Activated T-cell treated with anti-CD3 and anti-CD28 coated beads for 24 hours (primary cell): ENCODE measurements at places on chromosomes 6 and 20.

- DNase-seq = no peak
These were observed 42.4 kb downstream of the CNBD2 start for GRCh38 chr20:36010825-36011224.

DNA sequence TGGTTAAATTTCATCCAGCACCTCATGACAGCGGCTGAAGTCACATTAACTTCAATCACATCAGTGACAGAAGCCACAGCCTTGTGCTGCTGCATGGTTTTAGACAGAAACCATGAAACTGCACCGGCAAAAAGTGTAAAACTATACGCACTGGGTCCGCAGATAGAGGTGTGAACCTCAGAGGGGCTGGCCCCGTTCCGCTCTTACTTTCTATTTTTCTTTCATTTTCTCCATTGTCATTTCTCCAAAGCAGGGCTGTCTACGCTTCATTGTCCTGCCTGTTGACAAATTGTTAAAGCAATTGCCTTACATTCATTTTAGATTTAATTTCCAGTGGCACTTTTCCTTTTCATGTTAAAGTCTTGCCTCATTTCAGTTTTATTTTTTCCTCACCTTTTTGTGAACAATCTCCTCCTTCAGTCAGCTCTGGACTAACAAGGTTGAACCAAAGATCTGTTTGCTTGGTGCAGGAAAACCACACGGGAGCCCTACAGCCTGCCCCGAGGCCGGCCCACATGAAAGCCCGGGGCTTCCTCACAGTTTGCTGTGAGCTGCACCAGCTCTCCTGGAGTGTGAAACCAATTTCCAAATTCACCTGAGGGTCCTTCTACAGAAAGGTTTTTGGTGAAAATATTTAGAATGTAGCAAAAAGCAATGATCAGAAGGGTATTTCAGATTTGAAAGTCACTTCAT is 63.7 kb downstream of the PRR18 start:
- peak; percentile 29 for DNase-seq

DNA sequence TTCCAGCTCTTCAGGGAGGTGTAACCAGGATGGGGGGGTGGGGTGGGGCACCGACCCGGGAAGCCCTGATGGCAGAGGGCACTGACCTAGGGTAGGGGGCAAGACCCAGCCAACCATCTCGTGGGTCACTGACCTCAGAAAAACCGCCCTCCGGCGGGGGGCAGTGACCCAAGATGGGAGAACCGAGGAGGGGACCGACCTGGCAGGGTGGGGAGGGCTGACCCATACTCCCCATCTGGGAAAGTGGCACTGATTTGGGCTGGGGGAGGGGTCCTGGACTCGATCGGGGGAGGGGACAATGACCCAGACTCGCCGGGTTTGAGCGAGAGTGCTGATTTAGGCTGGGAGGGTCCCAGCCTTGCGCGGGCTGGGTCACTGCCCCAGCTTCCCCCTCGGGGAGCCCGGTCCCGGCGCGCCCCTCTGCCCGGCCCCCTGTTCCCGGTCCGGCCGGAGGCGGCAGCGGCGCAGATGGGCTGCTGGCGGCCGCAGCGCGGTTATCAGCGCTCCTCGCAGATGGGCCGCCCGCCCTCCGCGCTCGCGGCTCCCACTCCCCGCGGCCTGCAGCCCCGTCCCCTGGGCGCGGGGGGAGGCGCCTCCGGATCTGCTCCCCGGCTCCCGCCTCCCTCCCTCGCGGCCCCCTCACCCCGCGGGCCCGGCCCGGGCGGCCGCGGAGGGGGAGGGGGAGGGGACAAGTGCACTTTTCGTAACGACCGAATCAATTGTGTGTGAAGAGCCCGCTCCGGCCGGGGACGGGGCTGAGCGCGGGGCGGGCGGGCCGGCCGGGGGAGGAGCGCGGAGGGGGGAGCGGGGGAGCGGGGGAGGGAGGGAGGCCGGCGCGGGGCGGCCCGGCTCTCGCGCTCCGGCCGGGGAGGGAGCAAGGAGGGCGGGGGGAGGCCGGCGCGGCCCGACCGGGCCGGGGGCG is 2.2 kb downstream of the NOL4L start:
- no peak for DNase-seq

- no peak for DNase-seq
These were observed 264.5 kb downstream of the CDH4 start for GRCh38 chr20:61516346-61517208.

GRCh38 chr20:61493798-61494305 is 241.8 kb downstream of the CDH4 start:
- no peak for DNase-seq
